Mucosa of descending colon (tissue), 3 donors: ENCODE measurements at places on chromosomes 1 and 21. TPM values are rescaled to one million over a fixed set of nuclear protein-coding genes. Genes with fewer than 3 reads are reported as not detected.

Gene KLF17
- 0.13 TPM for total RNA-seq

Gene THEM4
- 12.7 TPM for total RNA-seq

Gene KAZN
- 21.9 TPM for total RNA-seq

Gene FAAH
- 60.2 TPM for total RNA-seq

Gene ANKRD45
- 2.1 TPM for total RNA-seq

Gene CD1E
- total RNA-seq, result not detected

Gene KIF2C
- total RNA-seq, result 15.0 TPM

Gene LIPI
- not detected for total RNA-seq
